Daoy (cell line): ENCODE measurements at places on chromosomes 5 and 9. TPM values are rescaled to one million over a fixed set of nuclear protein-coding genes. Genes with fewer than 3 reads are reported as not detected.

NTRK2 gene
- total RNA-seq, result 0.29 and 0.54 TPM in 2 replicates

HTR1A gene
- not detected in 2 replicates for total RNA-seq

NR2F1 gene
- total RNA-seq, result 7.3 and 10.0 TPM in 2 replicates

DNA sequence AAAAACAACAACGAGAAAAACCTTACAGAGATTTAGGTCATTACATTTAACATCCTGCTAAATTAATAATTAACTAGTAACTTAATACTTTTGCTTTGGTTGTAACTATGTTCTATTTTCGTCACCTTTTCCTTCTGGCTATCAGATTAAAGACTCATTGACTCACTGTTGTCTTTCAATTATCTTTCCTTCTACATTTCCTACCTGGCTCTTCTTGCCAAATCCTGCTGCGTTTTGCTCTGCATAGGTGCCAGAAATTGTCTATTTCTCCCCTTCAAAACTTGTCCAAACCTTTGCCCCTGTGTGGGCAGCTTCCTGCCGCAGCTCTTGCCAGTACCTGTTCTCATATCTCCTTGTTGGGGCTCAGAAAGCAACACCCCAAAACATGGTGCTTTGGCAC, 235.5 kb upstream of the ZNF608 start:
- no peak for DNase-seq

DNA sequence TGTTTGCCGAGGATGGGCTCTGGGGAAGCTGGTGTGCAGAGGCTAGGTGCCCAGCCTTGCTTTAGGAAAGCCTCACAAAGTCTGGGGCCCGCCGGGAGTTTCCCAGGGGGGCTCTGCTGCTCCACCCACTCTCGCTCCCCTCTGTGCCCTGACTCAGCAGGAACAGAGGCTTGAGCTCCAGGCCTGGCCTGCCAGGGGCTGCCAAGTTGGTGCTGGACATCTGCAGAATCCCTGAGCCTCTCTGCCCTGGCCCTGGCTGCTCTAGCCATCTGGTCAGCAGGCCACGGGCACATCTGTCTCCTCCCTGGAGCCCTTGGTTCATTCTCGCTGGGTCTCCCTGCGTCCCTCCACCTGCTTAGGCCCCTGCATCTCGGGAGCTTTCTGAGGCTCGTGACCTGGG, 647 bp upstream of the ADAMTSL2 start:
- DNase-seq, result no peak

DNA sequence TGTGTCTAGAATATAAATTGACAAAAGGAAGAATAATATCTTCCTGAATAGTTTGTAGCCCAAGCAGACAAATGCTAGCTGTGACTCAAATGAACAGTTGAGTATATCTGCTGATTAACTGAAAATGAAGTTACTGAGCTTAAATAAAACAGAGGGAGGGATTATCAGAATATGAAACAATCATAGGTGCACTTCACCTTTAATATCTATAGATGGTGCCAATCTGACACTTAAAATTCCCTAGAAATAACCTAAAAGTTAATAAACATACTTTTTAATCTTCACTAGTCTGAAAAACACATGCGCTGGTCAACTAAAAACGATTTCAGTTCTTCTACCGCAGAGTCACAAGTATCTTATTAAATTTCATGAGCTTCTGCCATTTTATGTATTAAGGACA, 280.8 kb upstream of the RASA1 start:
- DNase-seq, result no peak

DNA sequence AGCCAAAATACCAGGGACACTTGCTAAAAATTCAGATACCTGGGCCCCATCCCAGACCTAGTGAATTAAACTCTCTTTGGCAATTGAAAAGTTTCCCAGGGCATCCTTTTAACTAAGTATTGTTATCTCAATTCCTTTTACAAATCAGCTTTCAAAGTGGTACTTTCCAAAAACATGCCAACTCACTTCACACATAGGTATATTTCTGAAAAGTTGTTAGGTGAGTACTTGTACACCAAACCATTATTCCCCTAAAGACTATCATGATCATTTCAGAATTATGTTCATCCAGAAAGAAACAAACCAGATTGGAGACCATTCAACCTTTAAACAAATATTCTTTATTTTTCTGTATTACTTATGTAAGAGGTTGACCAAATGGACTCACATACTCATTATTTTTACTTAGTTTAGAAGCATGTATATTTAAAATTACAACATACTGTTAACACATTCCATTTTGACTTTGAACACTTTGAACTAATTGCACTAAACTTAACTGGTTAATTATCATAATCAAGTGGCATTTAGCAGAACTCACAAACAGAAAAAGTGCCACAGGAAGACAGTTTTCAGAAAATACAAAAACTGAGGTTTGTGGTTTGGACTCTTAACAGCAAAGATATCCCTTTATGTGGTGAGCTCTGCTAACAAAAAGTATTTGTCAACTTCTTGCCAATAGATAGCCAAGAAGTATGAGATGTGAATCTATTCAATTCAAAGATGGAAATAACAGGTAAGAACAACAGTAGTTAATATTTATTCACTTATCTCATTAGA, 40.7 kb downstream of the KIAA0825 start:
- no peak for DNase-seq

GRCh38 chr5:23007762-23008161, 154.6 kb upstream of the CDH12 start:
- DNase-seq, result no peak

DNA sequence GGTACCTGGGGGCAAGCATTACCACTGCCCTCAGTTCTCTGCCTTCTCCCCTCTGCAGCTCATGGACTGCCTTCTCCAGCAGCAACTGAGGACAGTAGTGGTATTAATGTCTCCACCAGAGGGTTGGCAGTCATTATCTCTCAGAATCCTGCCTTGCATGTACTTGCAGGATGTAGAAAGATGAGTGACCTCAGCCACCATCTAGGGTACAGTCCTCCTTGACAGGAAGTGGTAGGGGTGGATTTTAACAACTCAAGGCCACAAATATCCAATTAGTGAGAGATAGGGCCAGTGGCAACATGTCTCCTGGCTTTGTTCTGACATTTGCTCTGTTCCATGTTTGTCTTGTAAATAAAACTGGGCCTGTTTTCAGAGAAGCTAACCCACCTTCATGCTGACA, 47.2 kb downstream of the F2R start:
- no peak for DNase-seq

GRCh38 chr9:126617823-126618165, 4.1 kb downstream of the LMX1B start:
- DNase-seq, result peak; percentile 17
